GM12891 (cell line): ENCODE measurements at places on chromosomes 3 and 15.
A peak's percentile ranks its signal among the peaks of the same experiment; 100 is the strongest.

DNA sequence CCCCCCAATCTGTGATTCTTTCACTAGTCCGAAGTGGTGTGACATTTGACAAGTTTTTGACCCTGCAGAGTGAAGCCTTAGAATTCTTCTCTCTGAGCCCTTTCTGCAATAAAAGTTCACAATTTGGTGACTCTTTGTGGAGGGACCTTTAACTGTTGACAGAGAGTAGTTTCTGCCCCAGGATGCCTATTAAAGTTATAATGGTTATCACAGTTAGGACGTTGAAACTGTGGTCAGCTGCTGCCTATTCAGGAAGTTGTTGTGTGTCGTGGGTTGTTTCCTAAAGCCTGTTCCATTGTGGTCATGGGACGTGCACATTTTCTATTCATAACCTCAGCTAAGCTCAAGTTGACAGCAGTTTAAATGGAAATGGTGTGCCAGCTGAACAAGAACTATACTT lies 274.5 kb downstream of the NEK10 start:
- no peak for DNase-seq

- DNase-seq: no peak
Observed at GRCh38 chr3:190492129-190492528, 21.8 kb upstream of the IL1RAP start.

- no peak for DNase-seq
Observed at GRCh38 chr3:167091226-167091625, 288.9 kb downstream of the ZBBX start.

GRCh38 chr3:127423856-127424765 lies 136.3 kb upstream of the PRR20G start:
- DNase-seq: no peak

DNA sequence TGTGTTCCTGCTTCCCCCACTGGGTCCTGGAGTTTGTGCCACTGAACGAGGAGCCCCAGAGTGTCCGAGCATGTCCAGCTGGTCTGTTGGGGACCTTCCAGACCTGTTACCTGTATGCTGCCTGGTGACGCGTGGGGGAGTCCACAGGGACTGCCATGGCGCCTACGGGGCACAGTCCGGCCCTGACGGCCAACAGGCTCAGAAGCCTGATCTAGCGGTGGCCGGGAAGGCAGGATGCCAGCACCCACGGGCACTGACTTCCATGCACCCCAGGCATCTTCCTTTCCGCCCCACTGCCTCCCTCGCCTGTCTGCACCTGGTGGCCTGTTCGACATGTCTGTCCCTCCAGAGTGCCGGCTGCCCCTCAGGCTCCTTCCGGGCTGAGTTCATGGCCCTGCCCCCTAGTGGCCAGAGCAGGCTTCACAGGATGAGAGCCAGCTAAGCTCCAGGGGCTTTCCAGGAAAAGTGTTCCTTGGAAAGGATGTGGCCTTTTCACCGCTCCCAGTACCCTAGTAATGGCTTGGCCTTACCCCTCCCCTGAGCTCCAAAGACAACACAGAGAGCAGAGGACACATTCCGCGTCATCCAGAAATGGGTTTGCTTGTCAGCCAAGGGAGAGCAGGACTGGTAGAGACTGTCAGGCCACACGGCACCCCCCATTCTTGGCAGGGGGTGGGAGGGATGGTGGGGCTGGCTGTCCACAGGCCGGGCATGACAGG lies 35.7 kb downstream of the NGRN start:
- DNase-seq: no peak

- no peak for DNase-seq
Observed at GRCh38 chr15:82181371-82181770, 81.2 kb downstream of the EFL1 start.

DNA sequence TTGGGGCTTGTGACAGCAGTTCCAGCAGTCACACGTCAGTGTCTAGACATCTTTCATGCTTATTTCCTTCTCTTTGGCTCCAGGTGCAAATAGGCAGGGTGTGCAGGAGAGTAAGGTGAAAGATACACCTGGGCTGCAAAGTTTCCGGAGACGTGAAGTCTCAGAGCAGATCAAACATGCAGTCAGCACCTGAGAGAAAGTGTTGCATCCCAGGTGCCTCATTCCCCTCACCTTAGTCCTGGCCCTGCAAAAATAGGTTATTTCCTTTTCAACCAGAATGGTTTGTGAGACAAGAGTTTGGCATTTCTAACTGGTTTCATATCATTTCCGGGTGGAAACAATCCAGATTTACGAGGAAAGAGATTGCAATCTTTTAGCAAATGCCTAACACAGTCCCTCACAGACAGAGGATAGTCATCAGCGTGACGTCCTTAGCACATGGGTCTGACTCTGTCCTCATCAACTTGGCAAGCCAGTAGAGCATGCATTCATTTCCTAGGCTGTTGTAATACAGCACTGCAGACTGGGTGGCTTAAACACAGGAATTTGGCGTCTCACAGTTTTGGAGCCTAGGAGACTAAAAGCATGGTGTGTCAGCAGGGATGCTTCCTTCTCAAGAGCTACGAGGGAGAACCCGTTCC lies 58.2 kb upstream of the ARRDC4 start:
- no peak for DNase-seq

DNA sequence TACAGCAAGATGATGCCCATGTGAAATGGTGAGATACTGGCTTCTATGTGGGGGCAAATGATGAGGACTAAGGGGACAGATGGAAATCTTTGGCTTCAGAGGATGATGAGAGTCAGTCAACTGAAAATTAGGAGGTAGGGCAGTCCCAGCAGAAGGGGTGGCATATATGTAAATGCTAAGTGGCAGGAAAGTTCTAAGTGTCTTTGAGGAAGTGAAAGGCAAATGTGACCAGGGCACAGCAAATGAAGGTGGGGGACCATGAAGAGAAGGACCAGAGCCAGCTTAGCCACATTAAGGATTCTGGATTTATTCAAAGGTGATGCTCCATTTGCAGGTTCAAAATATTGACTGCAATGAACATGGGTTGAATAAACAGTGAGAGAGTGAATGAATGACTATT lies 29.2 kb upstream of the LIMD1 start:
- no peak for DNase-seq

DNA sequence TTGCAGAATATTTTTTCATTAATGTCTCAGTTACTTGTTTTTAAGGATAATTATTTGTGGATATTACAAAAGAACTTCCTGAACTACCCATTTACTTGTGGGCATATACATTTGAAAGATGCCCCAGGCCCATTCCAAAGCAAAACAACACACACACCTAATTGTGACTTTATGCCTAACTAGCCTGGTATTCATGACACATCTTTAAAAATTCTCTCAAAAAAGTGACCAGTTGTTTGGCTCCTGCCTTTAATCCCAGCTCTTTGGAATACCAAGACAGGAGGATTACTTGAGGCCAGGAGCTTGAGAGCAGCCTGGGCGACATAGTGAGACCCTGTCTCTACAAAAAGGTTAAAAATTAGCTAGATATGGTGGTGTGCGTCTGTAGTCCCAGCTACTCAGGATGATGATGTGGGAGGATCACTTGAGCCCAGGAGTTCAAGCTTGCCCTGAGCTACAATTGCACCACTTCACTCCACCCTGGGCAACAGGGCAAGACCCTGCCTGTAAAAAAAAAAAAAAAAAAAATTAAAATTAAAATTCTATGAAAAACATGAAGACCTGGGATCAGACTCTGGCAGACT lies 51.7 kb upstream of the SLC4A7 start:
- DNase-seq: no peak

GRCh38 chr3:93973131-93974126 lies at the start of gene PROS1:
PROS1 (minus strand) TSS chr3:93973896; CDS start chr3:93973749, 147 bp downstream.
- DNase-seq: peak; percentile 29

- no peak for DNase-seq
Observed at GRCh38 chr3:17817545-17817944, 75.1 kb upstream of the TBC1D5 start.

GRCh38 chr3:54905920-54906319 lies 21.9 kb downstream of the LRTM1 start:
- DNase-seq: no peak

GRCh38 chr3:51568036-51568435 lies 29.5 kb downstream of the RAD54L2 start:
- no peak for DNase-seq
